ENCODE measurements at places on chromosomes 3 and 15.

DNA sequence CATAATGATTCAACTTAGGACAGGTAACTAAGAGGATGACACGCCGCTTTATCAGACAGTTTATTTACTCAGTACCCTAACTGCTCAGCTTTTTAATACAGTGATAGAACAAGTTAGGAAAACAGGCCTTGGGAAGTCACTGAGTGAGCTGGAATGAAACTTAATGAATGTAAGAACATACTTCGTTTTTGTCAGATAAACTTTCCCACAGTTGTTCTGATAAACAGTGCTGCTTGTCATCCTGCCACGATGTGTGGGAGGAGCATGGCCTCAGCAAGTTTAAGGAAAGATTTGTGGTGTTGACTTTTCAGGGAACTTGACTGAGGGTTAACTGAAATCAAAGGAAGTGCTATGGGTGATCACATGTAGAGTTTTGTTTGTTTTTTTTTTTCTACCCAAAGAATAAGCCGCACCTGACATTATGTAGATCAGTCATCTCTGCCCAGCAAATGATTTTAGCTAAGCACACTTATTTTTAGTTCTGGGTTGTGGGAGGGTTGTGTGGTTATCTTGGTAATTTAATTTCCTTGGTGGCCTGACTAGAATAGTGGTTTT is 5.6 kb upstream of the P2RY14 start:
- no peak for DNase-seq

GRCh38 chr3:134446800-134447199 is 39.0 kb downstream of the ANAPC13 start:
- no peak for DNase-seq

- DNase-seq = no peak
Measured at GRCh38 chr3:189975391-189975990, 145.2 kb downstream of the P3H2 start.

DNA sequence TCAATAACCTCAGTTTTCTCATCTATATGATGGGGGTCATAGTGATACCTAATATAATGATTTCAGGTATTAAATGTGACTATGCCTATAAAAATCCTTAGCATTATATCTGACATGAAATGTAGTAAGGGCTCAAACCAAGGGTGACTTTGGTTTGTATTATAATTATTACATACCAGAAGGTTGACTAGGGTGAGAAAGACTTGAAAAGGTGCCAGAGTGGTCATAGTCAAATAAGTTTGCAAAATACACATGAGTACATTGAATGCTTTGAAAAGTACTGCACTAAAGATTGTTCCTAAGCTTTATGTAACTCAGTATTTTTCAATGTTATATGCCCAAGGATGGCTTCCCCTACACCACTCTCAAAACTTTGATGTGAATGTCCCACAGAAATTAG is 297.2 kb downstream of the ARPP21 start:
- DNase-seq = no peak

- no peak for DNase-seq
Measured at GRCh38 chr15:29472901-29473445, 203.4 kb upstream of the NSMCE3 start.

DNA sequence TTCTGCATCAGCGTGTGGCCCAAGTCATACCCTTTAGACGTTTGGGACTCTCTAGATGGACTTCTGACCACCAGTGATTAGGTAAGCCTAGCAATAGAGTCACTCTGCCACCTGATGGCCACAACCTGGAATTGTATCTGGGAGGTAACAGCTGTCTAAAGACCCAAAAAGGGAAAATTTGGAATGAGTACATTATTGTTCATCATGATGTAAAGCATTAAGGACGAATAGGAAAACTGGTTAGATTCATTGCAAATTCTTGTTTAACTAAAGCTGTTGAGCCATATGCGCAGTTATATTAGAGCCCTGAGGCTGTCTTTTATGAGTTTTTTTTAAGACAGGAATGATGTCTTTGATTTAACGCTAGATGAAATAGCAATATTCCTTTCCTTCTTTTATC is 63.6 kb downstream of the FAM81A start:
- DNase-seq = no peak

DNA sequence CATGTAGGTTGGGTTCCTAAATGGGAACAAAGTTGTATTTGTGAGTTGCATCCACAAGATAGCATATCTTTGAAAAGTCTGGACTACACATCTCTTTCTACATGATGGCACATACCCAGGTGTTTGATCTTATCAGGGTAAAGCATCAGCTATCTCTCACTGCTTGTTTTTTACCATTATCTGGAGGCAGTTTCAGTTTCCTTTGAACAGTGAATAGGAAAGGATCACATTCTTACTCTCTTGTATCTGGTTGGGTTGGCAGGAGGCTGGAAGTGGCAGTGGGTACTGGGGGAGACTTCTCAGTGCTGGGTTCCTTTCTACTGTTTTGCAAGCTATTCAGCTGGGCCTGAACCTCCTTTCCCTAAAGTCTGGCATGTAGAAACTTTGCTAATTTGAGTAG is 4.1 kb downstream of the CEMIP start:
- no peak for DNase-seq

- DNase-seq = no peak
Measured at GRCh38 chr3:4695846-4696245, 202.7 kb downstream of the ITPR1 start.

GRCh38 chr3:41893977-41894376 is 67.9 kb downstream of the ULK4 start:
- peak; percentile 17 for DNase-seq

DNA sequence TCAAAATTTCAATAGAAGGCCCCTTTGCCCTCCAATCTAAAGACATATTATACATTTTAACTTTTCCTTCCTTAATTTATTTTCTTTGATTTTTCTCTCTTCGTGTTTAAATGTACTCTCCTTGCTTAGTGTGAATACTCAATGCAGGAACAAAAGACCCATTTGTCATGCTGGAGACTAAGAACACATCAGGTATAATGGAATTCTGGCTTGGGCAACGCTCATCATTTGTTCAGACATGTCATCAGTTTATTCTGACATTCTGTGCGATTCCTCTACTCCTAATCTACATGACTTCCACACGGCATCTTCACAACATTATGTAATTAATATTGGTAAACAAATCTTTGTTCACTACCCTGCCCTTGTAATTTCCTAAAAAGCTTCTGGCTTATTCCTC is 136.6 kb upstream of the LRRN1 start:
- no peak for DNase-seq

GRCh38 chr3:186053954-186054791 is 54.7 kb downstream of the ETV5 start:
- no peak for DNase-seq

DNA sequence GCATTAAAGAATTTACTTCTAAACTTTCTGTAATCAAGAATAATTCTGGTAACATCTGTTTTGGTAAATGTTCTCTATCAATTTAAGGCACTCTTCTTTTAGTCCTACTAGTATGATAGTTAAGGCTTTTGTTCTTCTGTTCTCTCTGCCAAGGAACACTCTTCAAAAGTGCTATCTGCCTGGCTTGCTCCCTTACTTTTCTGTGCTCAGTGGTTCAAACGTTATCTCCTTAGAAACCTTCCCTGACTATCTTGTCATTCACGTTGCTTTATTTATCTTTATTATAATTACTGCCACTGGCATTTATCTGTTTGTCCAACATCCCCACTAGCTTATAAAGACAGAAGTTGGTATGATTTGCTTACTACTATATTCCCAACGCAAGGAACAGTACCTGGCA is 59.2 kb downstream of the RFX7 start:
- DNase-seq = no peak

GRCh38 chr3:186588632-186589031 is 18.1 kb downstream of the DNAJB11 start:
- no peak for DNase-seq

DNA sequence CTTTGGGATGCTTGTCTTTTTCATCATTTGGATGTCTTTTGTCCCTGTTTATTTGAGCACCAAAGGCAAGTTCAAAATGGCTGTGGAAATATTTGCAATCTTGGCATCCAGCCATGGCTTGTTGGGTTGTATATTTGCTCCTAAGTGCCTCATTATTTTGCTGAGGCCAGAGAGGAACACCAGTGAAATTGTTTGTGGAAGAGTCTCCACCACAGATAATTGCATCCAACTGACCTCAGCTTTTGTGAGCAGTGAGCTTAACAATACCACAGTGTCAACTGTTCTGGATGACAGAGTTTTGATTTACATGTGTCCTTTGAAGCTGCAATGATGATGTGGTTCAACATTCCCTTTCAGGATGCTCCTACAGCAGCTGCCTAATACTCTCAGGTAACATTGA is 83.0 kb upstream of the KCNAB1 start:
- no peak for DNase-seq

GRCh38 chr3:181317508-181317907 is 328.0 kb upstream of the DNAJC19 start:
- no peak for DNase-seq

DNA sequence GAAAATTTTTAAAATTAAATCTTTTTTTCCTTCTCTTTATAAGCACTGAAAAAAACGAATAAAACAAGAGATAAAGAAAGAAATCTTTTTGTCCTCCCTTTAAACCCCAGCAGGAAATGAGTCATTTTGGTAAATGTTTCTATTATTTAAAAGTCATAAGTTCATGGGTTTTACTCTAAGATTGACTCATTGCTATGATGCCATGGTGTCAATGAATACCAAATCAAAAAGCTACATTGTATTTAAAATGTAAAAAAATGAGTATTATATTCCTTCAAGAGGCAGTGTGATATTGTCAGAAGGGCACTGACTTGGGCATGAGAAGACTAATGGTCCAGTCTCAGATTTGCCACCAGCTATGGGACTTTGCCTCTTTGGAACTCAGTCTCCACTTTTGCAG is 303.4 kb upstream of the DNAJC19 start:
- no peak for DNase-seq

- no peak for DNase-seq
Measured at GRCh38 chr3:191499307-191500080, 38.5 kb downstream of the PYDC2 start.

GRCh38 chr3:161818106-161818505 is 321.5 kb downstream of the OTOL1 start:
- no peak for DNase-seq

GRCh38 chr3:124660599-124660998 is 69.7 kb upstream of the UMPS start:
- DNase-seq = no peak

DNA sequence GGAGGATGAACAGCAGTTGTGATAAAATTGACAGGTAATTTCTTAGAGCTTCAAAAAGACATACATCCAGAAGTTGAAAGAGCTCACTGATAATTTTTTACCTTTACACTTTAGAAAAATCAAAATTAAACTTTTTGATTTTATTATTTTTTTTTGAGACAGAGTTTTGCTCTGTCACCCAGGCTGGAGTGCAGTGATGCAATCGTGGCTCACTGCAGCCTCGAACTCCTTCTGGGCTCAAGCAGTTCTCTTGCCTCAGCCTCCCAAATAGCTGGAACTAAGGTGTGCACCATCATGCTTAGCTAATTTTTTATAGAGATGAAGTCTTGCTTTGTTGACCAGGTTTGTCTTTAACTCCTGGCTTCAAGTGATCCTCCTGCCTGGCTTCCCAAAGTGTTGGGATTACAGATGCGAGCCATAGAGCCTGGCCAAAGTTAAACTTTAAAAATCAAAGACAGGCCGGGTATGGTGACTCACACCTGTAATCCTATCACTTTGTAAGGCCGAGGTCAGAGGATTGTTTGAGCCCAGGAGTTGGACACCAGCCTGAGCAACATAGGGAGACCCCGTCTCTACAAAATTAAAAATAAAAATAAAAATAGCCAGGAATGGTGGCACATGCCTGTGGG is 21.7 kb downstream of the PLA2G4F start:
- DNase-seq = no peak

- DNase-seq = no peak
Measured at GRCh38 chr15:25054329-25054728, 99.5 kb downstream of the SNRPN start.
